ENCODE measurements at places on chromosomes 3 and 15.

GRCh38 chr3:117144853-117145252 is 435.3 kb downstream of the TUSC7 start:
- DNase-seq: no peak

- no peak for DNase-seq
These were observed 138.5 kb downstream of the GABRB3 start for GRCh38 chr15:26634319-26634718.

DNA sequence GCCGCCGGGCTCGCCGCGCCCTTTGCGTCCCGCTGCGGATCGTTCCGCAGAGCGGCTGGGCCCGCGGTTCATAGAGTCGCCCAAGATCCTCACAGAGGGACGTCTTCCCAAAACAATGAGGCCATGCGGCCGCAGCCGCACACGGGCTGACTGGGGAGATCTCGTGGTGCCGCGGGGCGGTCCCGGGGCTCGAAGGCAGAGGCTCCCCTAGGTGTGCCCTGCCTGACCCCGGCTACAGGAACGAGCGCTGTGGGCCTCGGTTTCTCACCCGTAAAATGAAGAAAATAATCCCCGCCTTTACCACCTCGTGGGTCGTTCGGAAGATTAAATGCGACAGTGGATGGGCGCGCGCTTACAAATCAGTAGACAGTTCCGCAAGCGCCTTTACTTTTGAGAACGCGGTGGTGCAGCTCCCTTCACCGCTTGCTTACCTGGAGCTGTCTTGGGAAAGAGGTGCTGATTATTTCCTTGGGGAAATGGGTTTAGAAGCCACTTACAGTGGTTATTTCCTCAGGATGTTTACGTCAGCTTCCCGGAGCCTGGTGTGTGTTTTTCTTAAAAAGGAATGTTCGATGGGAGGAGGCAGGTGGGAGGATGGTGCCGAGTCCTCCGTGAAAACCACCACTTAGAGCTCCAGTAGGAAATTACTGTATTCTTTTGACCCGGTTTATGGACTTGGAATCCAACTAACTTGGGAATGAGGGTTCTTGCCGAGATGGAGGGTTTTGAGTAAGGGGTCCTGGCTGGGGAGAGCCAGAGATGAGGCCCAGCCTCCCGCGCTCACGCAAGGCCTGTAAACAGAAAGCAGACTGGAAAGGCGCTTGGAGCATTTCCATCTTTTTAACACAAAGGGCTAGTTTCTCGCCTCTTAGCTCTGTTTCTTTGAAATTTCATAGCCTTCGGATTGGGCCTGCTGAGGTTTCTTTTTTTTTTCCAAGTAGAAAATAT is 1.9 kb upstream of the MEX3B start:
- DNase-seq: no peak

GRCh38 chr3:76365275-76365674 is 579.9 kb upstream of the ZNF717 start:
- DNase-seq: no peak

- no peak for DNase-seq
These were observed 83.4 kb downstream of the CD200R1L start for GRCh38 chr3:112763258-112763657.

DNA sequence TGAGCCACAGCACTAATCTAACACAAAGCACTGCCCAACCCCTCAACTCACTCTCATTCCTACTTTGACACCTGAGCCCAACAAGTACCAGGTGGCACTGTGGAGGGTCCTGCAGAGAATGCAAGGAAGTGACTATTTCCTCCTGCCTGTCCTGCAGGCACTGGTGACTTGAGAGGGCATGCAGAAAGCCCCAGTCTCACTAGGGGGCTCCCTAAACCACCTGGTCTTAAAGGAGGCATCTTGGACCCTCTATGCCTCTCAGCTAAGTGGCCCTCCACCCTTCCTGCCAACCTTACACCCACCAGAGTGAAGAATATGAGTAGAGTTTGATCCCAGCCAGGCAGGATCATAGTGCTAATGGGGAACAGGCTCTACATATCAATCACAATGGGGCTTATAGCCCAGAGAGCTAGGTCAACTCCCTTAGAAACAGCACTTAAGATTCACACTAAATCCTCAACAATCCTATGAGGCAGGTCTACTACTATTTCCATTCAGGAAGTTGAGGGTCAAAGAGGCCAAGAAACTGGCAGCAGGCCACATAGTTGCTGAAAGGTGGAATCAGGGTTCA is 15.2 kb downstream of the TRAIP start:
- no peak for DNase-seq
